ENCODE measurements at places on chromosomes 12 and 14. TPM values are rescaled to one million over a fixed set of nuclear protein-coding genes. Genes with fewer than 3 reads are reported as not detected.

- DNase-seq = peak; percentile 89
Measured at GRCh38 chr14:59028476-59029202, 159.8 kb upstream of the DAAM1 start.

SLC2A14 gene
- polyA plus RNA-seq = not detected

DNA sequence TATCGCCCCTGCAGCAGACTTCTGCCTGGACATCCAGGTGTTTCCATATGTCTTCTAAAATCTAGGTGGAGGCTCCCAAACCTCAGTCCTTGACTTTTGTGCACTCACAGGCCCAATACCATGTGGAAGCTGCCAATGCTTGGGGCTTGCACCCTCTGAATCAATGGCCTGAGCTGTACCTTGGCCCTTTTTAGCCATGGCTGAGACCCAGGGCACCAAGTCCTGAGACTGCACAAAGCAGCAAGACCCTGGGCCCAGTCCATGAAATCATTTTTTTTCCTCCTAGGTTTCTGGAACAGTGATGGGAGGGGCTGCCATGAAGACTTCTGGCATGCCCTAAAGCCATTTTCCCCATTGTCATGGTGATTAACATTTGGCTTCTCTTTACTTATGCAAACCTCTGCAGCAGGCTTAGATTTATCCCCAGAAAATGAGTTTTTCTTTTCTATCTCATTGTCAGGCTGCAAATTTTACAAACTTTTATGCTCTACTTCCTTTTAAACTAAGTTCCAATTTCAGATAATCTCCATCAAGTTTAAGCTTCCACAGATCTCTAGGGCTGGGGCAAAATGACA is 1445.8 kb upstream of the FLRT2 start:
- no peak for DNase-seq

DNA sequence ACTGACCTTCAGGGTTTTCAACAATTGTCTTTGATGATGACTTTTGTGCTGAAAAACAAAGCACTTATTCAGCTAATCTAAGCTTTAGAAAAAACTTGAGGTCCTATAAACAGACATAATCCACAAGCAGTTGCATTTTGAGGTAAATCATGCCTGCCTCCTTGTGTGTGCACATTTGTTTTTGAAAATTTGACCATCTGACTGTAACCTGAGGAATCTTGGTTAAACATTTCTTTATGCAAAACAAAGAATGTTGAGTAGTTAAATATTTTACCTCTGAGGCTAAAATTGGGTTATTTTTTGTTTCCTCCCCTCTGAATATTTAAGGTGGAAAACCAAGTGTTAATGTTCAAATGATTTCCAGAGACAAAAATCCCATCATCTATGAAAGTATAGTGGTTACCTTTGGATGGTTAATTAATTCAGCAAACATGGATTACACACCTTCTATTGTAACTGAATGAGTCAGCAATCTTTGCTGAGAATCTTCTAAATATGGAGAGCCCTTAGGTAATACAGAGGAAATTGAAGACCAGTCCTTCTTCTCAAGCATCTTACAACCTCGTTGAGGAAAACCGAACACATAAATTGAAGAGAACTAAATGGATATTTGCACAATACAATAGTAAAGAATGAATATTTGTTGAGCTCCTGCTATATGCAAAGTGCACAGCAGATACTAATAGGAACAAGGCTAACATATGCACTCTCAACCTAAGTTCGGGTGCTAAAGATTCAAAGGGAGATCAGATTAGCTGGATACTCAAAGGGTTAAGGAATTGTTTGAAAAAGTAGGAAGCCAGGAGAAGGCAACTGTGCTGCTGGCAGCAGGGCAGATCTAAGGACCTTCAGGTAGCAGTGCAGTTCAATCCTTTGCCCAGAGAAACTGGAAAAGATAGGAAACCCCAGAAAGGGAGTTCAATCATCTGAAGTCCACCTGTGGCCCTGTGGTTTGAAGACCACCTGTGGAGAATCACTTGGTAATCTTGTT is 115.2 kb downstream of the BMP4 start:
- no peak for DNase-seq

B4GALNT3 gene
- 11.3 TPM for polyA plus RNA-seq

DNA sequence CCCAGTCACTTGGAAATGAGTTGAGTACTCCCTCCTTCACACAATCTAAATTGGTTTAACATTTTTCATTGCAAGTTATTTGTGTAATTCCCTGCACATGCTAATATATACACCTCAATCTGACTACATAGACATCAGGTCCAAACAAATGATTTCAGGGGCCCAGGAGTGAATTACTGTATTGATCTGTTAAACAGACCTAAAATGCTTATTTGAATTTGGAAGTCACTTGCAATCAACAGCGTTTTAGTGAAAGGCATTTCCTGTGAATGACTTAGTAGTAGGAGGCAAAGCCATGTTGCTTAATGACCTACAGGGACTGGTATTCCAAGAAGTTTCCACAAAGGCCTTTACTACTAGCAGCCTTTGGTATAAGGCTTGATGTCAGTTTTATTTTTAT is 22.6 kb upstream of the SLC15A5 start:
- no peak for DNase-seq

KRT6A gene
- polyA plus RNA-seq = not detected

DNA sequence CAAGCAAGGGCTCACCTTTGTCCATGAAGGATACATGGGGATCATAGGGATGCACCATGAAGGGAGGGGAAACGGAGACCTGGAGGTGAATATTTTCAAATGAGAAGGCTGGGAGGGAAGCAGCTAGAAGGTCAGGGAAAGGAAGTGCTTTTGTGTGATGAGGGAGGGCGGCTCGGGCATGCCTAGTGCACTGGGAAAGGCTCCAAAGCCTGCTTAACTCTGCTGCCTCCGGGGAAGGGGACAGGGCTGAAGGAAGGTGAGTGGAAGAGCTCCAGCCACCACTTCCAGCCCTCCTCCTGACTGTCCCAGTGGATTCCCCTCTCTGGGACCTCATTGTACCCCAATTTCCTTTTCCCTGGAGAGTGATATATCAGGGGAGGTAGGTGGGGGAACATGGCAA is 149.4 kb upstream of the PRMT8 start:
- DNase-seq = no peak

IFI27L2 gene
- polyA plus RNA-seq = 223 TPM

JPH4 gene
- 3.6 TPM for polyA plus RNA-seq

IGF1 gene
- polyA plus RNA-seq = 0.71 TPM

DNA sequence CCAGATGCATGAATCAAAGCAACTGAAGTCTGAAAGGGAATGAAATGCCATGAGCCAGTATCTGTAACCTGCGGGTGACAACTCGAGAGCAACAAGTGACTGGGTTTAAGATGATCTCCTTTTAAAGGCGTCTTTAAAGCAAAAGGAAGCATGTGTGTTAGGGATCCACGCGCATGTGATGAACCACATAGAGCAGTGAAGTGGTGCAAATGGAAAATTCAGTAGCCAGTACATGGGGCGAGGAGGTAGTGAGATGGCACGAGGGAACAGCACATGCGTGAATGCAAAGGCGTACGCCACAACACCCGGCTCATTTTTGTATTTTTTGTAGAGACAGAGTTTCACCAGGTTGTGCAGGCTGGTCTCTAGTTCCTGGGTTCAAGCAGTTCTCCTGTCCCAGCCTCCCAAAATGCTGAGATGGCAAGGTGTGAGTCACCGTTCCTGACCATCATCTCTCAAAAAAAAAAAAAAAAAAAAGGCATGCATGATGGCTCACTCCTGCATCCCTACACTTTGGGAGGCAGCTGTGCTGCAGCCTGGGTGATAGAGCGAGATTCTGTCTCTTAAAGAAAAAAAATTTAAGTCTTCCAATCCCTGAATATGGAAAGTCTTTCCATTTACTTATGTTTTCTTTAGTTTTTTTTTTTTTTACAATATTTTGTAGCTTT is 24.6 kb upstream of the BCL7A start:
- no peak for DNase-seq

DNA sequence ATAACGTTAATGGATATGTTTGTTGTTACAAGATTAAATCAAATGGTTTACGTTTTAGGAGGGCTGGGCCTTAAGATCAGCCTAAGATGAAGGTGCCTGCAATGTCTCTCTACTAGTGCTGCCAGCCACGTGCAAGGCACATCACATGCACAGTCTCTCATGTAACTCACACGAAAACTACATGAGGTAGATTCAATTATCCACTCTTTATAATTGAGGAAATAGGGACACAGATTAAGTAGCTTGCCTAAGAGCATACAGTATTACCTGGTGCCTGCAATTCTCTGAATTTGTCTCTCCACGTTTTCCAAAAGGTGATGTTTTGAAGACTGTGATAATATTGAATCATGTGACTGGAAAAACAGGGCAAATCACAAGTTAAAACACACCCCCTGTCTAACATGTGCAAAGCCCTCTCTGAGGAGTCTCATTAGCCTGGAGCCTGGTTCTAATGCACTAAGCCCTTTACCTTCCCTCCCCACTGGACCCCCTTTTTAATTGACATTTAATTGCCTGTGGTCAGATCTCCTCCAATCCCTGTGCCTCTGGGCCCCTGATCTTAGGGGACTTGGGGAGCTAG is 14.6 kb upstream of the ATP2A2 start:
- no peak for DNase-seq

DNA sequence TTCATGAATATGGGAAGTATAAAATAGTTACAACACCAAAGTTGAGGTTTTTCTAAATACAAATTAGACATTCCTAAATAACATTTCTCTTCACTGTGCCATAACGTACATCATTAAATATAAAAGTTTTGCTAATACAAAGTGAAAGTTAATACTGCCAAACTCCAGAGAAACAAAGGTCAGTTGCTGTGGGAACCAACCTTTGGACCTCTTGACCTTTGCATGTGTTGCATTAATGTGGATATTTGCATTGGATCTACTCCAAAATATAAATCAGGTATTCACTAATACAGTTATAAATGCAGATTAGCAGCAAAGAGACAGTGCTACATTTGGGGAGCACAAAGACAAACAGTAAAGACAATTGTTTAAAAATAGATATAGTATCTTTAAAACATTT is 366.0 kb upstream of the USP15 start:
- DNase-seq = no peak

PLD4 gene
- not detected for polyA plus RNA-seq
